GM10248 (cell line): ENCODE measurements at places on chromosomes 2 and 18.

- DNase-seq = no peak
These were observed 35.9 kb upstream of the MGAT5 start for GRCh38 chr2:134217924-134218323.

DNA sequence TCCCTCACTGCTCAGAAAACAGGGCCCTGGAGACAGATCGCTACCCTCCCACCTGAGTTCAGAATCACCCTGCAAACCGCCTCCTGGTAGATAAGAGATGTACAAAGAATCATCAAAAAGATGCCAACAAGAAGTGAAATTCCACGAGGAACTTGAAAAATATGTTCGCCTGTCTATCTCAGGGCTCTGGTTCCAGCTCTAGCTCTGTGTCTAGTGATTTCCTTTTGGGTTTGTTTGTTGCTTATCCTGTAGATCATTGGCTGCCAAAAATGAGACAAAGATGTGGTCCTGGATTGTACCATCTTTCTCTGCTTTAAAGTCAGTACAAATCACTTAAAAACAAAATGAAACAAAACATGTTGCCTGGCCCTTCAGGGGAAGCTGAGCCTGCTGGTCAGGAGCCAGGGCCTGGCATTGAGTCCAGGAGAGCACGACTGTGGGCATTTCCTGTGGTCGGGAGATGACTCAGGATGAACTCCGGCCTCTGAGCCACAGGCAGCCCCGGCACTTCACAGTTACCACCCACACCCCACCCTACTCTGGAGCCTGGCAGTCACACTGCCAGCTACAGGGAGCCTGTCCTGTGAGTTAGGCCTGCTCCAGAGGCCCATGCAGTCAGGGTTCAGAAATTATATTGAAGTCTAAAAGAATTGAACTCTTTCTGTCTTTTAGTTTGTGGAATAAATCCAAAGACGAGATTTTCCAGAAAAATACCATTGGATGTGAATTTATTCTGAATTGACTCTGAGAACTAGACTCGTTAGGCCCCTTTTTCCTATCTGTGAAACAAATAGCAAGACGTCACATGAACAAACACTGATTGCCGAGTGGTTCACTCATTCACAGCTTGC is 8.0 kb upstream of the ITGB6 start:
- no peak for DNase-seq

GRCh38 chr2:56333812-56334485 is 150.2 kb downstream of the CCDC85A start:
- DNase-seq = no peak

DNA sequence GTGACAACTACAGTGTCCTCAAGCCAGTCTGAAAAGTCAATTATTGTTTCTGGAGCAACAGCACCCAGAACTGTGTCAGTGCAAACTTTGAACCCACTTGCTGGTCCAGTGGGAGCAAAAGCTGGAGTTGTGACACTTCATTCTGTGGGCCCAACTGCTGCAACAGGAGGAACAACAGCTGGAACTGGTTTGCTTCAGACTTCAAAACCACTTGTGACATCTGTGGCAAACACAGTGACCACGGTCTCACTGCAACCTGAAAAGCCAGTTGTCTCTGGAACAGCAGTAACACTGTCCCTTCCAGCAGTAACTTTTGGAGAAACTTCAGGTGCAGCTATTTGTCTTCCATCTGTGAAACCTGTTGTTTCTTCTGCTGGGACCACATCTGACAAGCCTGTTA is 59.8 kb downstream of the TAF4B start:
- DNase-seq = no peak

- DNase-seq = no peak
These were observed 197.6 kb downstream of the MBD5 start for GRCh38 chr2:148218326-148219075.

DNA sequence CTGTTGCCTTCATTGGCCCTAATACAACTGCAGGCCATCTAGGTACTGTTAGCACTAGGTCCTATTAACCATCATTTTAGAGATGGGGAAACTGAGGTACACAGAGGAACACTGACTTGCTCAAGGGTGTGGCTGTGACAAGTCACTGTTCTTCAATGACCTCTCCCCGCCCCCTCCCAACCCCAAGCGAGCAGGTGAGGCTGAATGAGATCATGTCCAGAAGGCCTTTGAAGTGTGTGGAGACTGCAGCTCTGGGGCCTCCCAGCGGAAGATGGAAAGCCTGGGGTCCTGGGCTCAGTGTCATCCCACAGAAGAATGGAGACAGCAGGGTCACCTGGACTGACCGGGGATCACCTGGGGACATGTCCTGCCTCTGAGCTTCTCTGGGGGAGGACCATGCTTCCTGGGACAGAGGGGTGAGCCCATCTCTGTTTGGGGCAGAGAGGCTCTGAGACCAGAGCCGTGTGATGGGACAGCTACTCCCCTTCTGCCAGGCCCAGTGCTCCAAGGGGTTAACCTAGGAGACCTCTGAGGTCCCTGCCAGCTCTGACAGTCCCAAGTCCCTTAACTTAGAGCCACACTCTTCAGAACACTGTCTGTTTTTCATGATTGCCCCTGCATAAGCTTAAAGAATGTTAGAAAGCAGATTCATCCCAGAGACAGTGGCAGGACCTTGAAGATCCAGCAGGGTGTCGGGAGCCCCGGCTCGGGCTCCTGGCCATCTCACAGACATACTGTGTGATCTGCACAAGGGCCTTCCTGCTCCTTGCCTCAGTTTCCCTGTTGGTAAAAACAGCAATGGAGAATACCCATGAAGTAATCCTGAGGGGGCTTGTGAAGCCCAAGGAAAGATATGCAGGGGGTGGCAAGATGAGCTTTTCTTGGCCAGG is 16.7 kb upstream of the FOSL2 start:
- no peak for DNase-seq

DNA sequence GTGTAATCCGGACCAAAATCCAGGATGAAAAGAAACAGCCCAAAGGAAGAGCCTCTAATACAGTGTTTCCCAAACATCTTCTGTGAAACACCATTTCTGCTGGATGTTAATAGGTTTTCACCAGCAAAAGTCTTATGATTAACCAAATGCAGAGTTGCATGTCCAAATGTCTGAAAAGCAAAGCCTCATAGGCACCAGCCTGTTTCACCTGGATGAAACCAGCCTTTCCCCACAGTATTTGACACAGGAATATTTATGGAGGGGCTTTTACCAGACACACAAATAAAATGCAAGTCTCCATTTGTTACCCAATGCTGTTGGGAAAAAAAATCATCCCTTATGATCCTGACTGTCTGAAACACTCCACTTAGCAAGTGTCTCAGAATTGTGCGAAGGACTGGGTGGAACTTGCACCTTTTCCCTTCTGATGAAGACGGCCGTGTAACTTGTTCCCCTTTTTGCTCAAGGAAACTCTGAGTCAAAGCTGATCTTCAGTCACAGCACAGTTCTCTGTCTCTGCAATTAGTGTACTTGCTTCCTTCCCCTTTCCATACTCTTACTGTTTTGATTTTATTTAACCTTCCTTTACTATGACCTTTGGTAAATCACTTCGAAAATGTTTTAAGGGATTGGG is 70.3 kb upstream of the IL1R2 start:
- peak; percentile 18 for DNase-seq
